ENCODE measurements at places on chromosomes 16 and 17. TPM values are rescaled to one million over a fixed set of nuclear protein-coding genes. Genes with fewer than 3 reads are reported as not detected.

Gene TMEM235
- total RNA-seq, result not detected

- no peak for DNase-seq
These were observed 358.7 kb downstream of the SLC39A11 start for GRCh38 chr17:72733619-72734282.

DNA sequence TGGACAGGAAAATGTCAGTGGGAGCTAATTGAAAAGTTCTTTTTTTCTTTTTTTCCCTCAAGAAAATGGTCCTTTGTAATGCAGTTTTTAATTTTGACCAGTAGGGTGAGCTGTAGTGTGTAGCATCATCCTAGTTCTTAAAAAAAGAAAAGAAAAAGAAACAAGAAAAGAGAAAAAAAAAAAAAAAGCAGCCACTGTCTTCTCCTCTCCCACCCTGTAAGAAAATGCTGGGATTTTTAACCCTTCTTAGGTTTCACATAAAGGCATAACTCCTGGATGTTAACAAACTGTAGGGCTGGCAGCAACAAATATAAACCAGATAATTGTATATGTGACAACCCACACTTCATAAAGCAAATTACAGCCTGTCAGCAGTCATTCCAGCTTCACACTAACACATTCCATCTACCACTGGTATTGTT, 78.1 kb downstream of the SKAP1 start:
- DNase-seq, result no peak

- DNase-seq, result no peak
These were observed 223.2 kb upstream of the FOXF1 start for GRCh38 chr16:86286991-86287663.

DNA sequence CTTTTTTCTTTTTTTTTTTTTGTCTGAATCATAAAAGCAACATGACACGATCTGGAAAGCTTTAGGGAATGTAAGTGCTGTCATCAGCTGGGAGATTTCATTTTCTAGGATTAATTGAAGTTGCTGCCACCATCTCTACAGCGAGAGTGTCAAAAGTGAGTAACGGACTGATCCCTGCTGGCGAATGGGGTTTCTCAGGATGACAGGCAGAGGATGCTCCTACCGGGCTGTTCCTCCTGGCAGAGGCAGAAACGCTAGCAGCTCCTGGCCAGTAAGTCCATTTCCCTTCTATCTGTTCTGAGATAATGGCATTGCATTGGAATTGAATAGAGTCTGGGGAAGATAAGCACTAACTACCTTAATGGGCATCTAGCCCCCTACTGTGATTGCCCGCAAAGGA, 80.5 kb upstream of the KIFC3 start:
- DNase-seq, result no peak

GRCh38 chr17:59600169-59600568, 19.5 kb upstream of the CLTC start:
- DNase-seq, result no peak

DNA sequence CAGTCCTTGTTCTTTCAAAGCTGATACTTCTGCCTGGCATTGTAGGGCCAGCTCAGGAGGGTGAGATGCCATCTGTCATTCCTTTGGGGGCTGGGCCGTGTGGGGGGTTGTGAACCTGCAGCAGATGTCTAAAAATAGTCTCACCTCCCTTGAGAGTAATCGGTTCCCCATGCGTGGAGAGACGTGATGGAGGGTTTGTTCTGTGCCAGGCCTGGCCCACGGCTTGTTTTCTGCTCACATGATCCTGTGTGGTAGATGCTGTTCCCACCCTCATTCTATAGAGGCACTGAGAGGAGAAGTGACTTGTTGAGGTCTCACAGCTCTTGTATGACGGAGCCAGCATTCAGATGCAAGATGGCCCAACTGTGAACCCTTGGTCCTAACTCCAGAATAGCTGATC, 4.6 kb downstream of the IRF8 start:
- DNase-seq, result no peak

DNA sequence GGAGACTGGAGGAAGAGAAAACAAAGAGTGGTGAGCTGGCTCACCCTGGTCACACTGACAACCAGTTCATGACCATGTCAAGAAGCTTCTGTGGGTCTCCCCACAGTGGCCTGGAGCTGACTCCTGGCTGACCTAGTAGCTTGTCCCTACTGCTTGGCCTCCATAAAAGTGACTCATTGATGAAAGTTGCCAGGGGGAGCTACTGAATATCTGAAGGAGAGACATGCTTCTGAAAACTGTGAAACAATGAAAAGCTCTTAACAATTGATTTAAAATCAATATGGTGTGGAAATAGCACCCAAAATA, 22.0 kb downstream of the SMPD3 start:
- DNase-seq, result no peak

Gene KRT25
- not detected for total RNA-seq

Gene CBLN1
- 0.76 TPM for total RNA-seq

Measured in mucosa of descending colon (tissue), 3 donors.